ENCODE measurements at places on chromosomes 4 and X. TPM values are rescaled to one million over a fixed set of nuclear protein-coding genes. Genes with fewer than 3 reads are reported as not detected.

VCX3A gene
- not detected for polyA plus RNA-seq

FANCB gene
- polyA plus RNA-seq, result 1.2 TPM

PDGFRA gene
- polyA plus RNA-seq, result 11.1 TPM

- no peak for DNase-seq
Observed at GRCh38 chr4:137274404-137274803, 257.9 kb downstream of the PCDH18 start.

UGT2B7 gene
- not detected for polyA plus RNA-seq

GRCh38 chrX:124488412-124489161, 142.2 kb downstream of the SH2D1A start:
- no peak for DNase-seq

DNA sequence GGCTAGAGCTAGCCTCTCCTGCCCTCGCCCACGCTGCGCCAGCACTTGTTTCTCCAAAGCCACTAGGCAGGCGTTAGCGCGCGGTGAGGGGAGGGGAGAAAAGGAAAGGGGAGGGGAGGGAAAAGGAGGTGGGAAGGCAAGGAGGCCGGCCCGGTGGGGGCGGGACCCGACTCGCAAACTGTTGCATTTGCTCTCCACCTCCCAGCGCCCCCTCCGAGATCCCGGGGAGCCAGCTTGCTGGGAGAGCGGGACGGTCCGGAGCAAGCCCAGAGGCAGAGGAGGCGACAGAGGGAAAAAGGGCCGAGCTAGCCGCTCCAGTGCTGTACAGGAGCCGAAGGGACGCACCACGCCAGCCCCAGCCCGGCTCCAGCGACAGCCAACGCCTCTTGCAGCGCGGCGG, at the start of gene AR:
Gene AR (plus strand): TSS at position 204 of the 400 bp plus-strand sequence. CDS start 1,126 bp downstream, outside the sequence.
- DNase-seq, result peak; percentile 75

TMEM128 gene
- polyA plus RNA-seq, result 19.0 TPM

- no peak for DNase-seq
Observed at GRCh38 chr4:68433582-68433981, 13.7 kb upstream of the TMPRSS11E start.

- no peak for DNase-seq
Observed at GRCh38 chr4:147586637-147587036, 30.6 kb upstream of the TMEM184C start.

- no peak for DNase-seq
Observed at GRCh38 chrX:144297221-144297620, 413.4 kb downstream of the UBE2NL start.

DNA sequence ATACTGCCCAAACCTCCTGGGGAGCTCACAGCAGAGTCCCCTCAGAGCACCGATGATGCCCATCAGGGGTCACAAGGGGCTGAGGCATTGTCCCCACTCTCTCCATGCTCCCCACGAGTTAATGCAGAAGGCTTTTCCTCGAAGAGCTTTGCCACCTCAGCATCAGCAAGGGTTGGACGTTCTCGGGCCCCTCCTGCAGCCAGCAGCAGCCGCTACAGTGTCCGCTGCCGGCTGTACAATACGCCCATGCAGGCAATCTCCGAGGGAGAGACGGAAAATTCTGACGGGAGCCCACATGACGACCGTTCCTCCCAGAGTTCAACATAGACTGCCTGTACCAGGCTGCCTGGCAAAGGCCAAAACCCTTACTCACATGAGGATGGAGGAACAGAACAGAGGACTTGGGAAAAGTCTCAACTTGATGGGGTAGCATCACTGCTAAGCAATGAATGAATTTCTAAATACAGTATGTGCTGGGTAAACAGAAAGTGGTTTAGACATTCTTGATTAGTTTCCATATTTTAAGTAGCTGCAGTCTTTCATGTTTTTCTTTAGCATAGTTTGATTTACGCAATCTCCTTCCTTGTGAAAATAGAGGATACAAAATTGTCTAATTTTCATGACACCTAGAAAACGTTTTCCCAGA, 5.0 kb upstream of the SCML1 start:
- DNase-seq, result no peak

- DNase-seq, result no peak
Observed at GRCh38 chrX:11097933-11098332, 13.2 kb upstream of the HCCS start.

GRCh38 chrX:49746306-49746705, 50.5 kb upstream of the PAGE1 start:
- no peak for DNase-seq

GLRB gene
- 0.03 TPM for polyA plus RNA-seq

EPHA5 gene
- 0.02 TPM for polyA plus RNA-seq

DNA sequence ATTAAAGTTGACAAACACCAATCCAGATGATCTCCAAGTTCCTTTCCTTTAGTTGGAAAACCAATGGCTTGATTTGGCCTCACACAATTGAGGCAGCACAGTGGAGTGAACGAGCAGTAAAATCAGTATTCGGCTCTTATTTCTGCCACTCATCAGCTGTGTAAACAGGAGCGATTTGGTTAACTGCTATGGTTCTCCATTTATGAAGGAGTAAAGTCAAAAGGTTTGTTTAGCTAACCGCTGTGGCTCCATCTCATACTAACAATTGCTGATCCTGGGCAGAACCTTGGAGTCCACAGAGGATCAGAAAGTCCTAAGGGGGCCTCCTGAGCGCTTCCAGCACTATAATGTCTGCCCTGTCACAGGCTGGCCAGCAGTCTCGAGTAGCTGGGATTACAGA, 54.5 kb upstream of the EXOC1L start:
- DNase-seq, result no peak

GRCh38 chr4:184795214-184795844, 30.4 kb downstream of the ACSL1 start:
- no peak for DNase-seq

Data from spleen (tissue), 13 donors.